ENCODE measurements at places on chromosomes 1 and 21. TPM values are rescaled to one million over a fixed set of nuclear protein-coding genes. Genes with fewer than 3 reads are reported as not detected.

DNA sequence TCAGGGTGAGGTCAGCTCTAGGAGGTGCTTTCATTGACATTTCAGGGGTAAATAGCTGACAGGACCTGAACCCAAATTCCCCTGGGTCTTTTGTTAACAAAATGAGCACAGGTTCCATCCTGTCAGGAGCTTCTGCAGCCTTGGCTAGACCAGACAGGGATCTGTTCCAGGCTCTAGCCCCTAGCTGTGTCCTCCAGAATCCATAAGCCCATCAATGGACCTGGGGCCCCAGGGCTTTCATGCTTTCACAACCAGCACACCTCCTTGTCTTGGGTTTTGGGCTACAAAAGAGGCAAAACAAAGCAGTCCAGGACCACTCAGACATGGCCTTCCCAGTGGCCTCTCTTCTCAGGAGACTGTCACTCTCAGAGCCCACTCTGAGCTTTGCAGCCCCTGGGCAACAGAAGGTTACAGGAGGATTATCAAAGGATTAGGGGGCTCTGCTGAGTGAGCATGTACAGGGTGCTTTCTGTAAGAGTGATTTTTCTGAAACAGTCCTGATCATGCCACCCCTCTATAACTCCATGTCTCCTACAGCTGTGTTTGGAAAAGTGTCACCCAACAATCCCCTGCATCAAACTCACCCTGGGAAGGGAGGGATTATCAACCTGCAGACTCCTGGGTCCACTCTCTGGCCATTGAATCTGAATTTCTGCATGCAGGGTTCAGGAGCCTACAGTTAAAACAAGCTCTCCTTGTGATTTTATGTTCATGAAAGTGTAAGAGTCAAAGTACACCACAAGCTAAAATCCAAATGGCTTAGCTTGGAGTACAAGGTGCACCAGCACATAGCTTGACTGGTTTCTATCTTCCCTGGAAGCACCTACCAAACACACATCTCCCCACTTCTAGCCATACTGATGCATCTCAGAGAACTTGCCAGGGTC, 67.7 kb upstream of the GCLM start:
- DNase-seq, result no peak

GRCh38 chr1:172398970-172399755, 21.3 kb upstream of the C1orf105 start:
- peak; percentile 46 for DNase-seq

DNA sequence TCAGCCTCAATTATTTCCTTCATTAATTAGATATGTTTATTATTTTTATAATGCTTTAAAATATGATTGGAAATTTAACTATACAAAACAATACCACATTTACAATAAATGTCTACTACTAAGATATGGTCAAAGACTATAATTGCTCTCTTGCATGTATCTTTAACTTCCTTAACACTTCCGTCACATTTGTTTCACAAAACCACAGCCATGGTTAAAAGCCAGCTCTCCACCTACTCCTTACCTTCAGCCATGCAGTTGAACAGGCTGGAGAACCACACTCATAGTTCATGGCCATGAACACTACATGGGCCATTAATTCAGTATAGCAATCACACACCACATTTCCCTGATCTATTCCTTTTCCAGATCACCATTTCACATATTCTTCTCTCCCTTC, 72.2 kb downstream of the NME7 start:
- DNase-seq, result no peak

DNA sequence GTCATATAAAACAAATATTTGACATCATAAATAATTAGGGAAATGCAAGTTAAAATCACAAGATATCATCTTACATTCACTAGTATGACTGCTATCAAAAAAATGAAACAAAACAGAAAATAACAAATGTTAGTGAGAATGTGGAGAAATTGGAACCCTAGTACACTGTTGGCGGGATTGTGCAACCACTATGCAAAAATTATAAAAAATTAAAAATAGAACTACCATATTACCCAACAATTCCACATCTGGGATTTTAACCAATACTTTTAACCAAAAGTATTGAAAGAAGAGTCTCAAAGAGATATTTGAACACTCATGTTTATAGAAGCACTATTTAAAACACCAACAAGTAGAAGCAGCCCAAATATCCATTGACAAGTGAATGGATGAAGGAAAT, 797.2 kb upstream of the ADAMTS5 start:
- no peak for DNase-seq

GRCh38 chr1:30868833-30869435, 39.6 kb downstream of the SDC3 start:
- DNase-seq, result no peak

- DNase-seq, result no peak
These were observed 9.2 kb downstream of the SRSF4 start for GRCh38 chr1:29172415-29172939.

- DNase-seq, result no peak
These were observed 11.2 kb downstream of the ALX3 start for GRCh38 chr1:110059133-110059863.

DNA sequence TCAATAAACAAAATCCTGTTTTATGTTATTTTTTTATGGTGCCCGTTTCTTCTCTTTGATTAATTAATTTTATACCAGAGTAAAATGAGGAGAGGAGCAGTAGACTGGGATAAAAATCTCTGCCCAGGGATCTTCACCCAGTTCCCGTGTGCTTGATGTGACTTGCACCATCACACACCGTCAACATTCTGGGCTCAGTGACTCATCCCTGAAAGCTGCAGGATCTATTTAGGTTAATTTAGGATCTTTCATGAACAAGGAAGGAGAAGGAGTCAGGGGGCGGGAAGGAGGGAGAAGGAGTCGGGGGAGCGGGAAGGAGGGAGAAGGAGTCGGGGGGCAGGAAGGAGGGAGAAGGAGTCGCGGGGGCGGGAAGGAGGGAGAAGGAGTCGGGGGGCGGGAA, 182.4 kb downstream of the SMYD3 start:
- DNase-seq, result no peak

DNA sequence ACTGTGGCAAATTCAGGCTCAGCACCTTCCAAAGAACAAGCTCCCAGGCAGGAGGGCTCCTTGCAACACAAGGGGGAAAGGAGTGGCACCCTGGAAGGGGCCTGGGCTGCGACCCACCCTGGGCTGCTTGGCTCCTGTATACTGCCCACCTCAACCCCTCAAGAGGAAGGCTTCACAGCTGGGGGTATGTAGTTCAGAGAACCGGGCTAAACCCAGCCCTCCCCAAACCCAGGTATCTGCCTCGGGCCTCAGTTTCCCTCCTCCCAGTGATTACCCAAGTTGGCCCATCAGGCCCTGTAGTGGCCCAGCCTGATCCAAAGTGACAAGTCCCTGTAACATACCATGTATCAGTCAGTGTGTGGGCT, 7.5 kb downstream of the TENT5B start:
- DNase-seq, result no peak

- DNase-seq, result no peak
These were observed 717.9 kb downstream of the AMY1C start for GRCh38 chr1:104467590-104467989.

DNA sequence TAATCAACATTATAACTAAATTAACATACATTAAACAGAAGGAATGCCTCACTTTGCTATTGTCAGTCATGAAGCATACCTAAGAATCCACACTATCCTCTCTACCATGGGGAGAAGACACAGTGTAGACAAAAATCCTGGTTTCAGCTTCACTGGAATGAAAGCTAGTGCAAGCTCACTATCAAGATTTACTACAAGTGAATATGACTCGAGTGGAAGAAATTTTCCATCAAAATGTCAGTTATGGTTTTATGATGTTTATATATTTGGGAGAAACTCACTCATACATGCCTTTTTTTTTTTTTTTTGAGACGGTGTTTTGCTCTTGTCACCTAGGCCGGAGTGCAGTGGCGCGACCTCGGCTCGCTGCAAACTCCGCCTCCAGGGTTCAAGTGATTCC, 424.3 kb downstream of the KCNT2 start:
- DNase-seq, result no peak

DNA sequence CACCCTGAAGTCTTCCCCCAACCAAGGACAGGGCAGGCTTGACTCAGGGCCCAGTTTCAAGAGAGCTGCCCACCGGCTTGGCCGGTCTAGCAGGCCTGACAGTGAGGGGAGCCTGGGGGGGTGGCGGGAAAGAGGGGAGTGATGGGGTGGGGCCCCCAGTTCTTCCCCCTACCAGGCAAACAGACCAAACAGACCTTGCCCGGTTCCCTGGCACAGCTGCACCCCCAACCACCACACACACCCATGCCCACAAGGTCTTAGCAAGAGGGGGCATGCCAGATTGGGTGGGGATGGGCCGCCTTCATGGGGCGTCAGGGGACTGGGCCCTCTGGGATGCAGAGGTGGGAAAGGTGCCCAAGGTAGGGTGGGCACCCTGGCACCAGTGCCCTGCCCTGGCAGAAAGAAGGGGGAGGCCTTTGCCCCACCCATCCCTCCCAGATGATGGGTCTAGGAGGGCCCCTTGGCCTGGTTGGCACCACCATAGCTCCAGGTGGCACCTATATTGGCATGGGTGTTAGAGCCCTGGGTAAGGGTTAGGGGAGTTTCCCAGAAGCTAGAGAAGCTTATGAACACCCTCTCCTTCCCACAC, 8.9 kb downstream of the ZBTB7B start:
- no peak for DNase-seq

GRCh38 chr21:35945089-35945671, 115.1 kb downstream of the SETD4 start:
- peak; percentile 33 for DNase-seq

GRCh38 chr1:46623743-46624644, 7.4 kb upstream of the MOB3C start:
- DNase-seq, result no peak

DNA sequence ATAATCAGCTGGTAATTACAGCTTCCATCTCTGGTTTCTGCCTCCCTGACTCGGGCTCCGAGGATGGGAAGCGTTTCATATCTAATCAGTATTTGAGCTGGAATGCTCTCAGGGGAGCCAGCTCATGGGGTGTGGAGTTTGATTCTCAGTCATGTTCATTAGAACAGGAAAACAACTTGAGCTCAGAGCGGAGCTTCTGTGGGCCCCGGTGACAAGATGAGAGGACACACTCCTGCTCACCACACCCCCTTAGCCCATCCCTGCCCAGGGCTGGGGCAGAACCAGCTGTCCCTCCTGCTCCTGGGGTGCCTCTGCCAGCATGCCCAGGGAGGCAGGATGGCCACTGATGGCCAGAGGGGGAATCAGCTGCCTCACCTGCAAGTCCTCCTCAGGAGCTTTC, 726.0 kb downstream of the PTPRU start:
- no peak for DNase-seq

- DNase-seq, result no peak
These were observed 141.2 kb downstream of the ZBTB18 start for GRCh38 chr1:244192325-244192724.

DNA sequence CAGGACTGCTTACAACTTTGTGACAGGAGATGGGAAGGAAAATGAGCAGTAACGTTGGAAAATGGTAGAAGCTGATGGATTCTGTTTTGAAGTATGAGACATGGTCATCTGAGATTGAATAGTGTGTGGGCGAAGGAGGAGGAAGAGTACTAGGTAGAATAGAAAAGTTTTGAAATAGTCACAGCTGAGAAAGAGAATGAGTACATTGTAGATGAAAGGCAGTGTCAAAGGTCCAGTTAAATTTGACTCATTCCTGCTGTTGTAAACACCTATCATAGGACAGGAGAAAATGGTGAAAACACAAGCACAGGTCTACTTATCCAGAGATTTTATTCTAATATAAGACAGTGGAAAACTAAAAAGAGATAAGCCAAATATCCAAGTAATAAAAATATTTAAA, 56.8 kb upstream of the CFHR3 start:
- no peak for DNase-seq

GRCh38 chr21:38303300-38303699, 46.5 kb downstream of the KCNJ15 start:
- DNase-seq, result no peak

DNA sequence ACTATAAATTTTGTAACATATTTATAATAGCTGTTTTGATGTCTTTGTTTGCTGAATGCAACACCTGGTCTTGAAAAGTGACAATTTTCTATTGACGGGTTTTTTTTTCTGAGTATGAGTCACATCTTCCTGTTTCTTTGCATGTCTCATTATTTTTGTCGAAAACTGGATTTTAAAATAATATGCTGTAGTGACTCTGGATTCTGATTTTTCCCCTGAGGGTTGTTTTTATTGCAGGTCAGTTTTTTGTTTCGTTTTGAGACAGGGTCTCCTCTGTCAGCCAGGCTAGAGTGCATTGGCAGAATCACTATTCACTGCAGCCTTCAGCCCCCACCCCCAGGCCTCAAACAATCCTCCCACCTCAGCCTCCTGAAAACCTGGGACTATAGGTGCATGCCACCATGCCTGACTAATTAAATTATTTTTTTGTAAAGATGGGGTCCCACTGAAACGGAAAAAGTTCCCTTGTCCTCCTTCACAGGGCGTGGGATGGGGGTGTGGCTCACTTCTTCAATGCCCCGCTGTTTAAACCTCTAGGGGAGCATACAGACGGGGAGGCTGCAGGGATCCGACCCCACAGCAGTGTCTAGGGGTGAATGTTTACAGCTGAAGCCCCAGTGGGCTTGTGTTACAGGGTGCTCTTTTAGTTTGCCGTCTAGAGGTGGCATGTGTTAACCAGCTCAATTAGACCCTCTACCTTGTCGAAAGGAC, 11.3 kb upstream of the PPIE start:
- DNase-seq, result no peak

DNA sequence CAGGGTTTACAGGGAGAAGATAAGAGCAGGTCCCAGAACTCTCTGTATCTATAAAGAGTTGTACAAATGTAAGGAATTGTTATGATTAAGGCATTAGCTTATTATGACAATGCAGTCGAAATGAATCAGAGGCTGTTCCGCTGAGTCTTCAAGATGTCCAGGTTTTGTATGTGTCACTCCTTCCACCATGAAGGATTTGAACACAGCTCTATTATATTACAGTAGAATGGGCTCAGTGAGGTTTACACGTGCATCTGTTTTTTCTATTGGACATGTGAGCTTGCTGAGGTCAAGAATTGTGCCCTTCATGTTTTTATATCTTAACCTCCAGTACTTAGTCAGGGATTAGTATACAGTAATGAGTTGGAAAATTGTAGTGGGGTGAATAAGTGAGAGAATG, 86.3 kb downstream of the MPZL1 start:
- no peak for DNase-seq

MMP23B gene
- 2.2 TPM for total RNA-seq

XPR1 gene
- total RNA-seq, result 24.5 TPM

MPZ gene
- 1.7 TPM for total RNA-seq

LACTBL1 gene
- total RNA-seq, result not detected

PALMD gene
- total RNA-seq, result 4.9 TPM

OR6K3 gene
- total RNA-seq, result not detected

CFAP107 gene
- total RNA-seq, result 0.19 TPM

CSMD2 gene
- total RNA-seq, result 0.44 TPM

EPHA2 gene
- total RNA-seq, result 6.5 TPM

DENND2C gene
- 2.4 TPM for total RNA-seq
